Activated T-cell treated with anti-CD3 and anti-CD28 coated beads for 48 hours (primary cell): ENCODE measurements at places on chromosomes 7 and 10.

GRCh38 chr7:44541028-44541869 is at the start of gene NPC1L1:
TSS of gene NPC1L1 (minus strand) at chr7:44541330. CDS start at chr7:44541259, 71 bp downstream.
- DNase-seq = no peak

GRCh38 chr10:98953251-98953650 is 282.4 kb downstream of the HPSE2 start:
- no peak for DNase-seq

DNA sequence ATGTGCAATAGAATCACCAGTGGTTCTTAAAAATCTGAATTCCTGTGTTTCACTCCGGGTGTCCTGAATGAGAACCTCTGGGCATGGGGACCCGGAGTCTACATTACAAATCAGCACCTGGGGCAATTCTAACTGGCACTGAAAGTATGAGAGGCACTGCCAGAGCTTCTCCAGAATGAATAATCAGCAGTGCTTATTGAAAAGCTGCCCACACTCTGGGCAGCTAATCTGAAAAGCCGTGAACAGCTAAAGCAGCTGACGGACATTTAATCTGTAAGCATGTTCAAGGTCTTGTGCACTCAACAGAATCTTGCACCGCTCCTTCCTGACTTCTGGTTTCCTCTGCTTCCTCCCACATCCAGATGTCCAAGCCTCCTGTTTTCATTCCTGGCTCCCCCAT is 113.3 kb upstream of the KIF5B start:
- DNase-seq = no peak

DNA sequence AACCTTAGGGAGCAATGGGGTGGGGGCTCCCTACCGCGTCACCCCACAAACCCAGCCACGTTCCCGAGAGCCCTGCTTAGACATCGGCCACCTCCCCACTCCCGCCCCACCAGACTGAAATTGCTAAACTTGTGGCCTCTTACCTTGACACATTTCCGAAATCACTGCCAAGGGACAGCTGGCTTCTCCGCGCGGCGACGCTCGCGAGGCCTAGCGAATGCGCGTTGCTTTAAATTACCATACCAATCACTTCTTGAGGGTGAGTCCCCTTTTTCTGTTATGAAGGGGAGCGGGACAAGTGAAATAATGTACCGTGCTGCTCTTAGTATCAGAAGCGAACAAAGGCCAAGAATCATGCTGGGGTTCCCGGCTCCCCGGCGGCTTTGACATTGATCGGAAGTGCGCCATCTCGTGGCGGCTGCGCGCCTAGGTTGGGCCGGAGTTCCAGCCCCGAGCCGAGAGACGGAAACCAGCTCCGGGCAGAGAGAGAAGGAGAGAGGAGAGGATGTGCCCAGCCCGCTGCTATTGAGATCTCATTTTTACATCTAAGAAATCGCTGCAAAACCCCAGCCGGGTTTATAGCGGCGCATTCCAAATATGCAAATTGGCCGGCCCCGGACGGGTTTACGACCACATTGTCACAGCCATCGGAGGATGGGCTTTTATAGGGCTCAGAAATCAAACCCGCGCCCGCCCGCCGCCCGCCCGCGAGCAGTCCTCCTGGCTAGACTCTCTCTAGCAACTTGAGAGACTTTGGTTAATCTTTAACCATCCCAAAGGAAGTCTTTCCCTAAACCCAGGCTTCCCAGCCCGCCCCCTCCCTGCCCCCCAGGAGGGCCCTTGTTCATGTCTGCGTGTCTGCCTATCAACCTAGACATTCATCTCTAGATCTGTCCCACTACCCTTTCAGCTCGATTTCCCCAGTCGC is 5.3 kb downstream of the HOXA11 start:
- DNase-seq = peak; percentile 63
